ENCODE measurements at places on chromosomes 1 and 21.

DNA sequence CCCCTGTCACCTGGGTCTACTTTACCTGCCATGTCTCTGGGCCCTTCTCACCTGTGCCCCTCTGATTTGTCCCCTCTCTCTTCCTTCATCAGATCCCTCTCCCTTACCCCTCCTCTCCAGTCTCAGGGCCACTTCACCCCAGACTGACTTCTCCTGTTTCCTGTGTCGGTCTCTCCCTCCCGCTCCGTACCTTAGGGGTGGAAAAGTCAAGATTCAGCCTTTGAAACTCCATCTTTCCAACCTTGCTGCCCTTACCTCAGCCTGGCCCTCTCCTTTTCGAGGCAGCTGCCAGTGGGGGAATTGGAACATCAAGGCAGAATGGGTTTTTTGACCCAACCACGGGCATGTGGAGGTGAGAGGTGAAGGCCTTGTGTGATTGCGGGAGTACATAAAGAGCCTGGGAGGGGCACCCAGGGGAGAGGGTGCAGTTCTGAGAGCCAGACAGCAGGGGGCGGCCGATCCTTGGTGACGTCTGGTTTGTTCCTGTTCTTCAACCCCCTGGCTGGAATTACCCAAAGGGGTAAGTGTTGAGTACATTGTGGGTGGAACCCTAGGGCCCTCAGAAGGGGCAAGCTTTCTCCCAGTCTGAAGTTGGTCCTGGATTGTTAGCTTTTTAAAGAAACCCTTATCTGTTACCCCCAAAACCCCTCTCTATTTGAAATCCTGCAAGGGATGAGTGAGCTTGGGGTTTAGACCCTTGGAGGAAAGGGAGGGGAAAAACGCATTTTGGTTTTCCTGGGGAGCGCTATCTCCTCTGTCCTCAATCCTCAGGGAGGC lies 12.3 kb upstream of the DMBX1 start:
- DNase-seq, result peak; percentile 15

DNA sequence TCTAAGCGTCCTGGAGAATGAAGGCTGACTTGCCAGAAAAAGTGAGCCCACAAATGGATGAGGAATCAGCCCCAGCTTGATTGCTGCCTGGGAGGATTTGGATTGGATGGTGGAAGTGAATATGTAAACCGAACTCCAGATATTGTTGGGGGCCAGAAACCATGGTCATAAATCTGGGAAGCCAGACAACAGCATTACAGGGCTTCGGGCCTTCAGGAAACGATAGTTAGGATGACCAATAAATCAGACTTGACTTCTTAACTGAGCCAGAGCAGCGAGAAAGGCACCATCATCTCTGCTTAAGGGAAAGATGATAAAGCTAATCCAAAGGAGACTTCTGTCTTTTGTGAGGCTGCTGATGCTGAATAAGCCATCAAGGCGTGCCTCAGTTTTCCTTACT lies 26.6 kb downstream of the FAM78B start:
- no peak for DNase-seq

GRCh38 chr1:91897016-91897415 lies 11.1 kb upstream of the TGFBR3 start:
- no peak for DNase-seq

GRCh38 chr1:145985129-145985501 lies 11.3 kb downstream of the TXNIP start:
- DNase-seq, result no peak

DNA sequence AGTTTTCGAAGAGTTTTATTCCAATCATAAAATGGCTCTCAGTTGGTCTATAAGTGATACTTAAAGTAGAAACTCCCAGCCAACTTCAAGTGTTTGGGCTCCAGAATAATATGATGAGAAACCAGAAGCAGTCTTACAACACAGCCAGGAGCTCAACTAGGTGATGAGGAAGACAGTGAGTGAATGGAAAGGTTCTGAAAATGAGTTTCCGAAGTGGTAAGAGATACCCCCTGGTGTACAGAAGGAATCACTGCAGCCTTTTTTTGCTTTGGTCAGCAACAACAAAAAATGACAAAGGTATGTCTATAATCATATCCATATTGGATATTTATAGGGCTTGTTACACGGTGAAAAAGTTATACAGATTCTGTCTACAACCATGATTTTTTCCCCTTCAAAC lies 16.5 kb downstream of the KRTAP19-1 start:
- no peak for DNase-seq

DNA sequence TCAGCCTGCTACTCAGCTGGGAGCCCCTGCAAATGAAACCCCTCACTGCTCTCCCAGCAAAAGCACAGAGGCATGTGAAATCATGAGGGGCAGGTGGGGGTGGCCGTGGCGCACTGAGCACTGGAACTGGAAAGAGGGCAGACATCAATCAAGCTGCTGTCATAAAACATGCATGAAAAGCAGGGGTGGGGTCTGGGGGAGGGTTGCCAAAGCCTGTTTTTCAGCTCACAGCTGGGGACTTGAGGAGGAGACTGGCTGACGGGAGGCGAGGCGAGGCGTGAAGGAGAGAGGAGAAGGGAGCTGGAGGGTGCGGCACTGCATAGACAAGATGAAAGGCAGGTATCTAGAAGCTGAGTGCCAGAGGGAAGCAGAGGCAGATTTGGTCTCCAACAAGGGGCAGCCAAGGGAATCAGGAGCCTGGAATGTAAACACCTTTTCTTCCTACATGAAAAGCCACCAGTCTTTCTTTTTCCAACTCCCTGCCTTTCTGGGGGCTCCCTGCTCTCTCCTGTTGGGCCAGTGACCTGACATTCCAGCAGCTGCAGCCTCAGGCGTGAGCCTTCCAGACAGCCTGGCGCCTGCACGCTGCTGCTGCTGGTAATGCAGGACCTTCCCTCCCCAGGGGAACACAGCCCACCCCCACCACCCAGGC lies 87.0 kb downstream of the NMNAT2 start:
- no peak for DNase-seq

DNA sequence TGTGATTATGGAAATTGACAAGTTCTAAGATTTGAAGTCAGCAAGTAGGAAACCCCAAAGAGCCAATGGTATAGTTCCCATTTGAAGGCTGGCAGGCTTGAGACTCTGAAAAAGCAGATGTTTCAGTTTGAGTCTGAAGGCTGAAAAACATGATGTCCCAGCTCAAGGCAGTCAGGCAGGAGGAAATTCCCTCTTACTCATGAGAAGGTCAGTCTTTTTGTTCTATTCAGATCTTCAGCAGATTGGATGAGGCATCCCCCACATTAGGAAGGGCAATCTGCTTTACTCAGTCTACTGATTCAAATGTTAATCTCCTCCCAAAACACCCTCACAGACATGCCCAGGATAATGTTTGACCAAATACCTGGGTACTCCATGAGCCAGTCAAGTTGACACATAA lies 372.5 kb upstream of the ST6GALNAC5 start:
- no peak for DNase-seq

GRCh38 chr1:170494369-170494768 lies 37.6 kb upstream of the GORAB start:
- no peak for DNase-seq

- no peak for DNase-seq
These were observed 1.2 kb upstream of the CAPN2 start for GRCh38 chr1:223711173-223711572.

GRCh38 chr1:202645097-202645476 lies 65.2 kb downstream of the SYT2 start:
- DNase-seq, result no peak

- DNase-seq, result no peak
These were observed 131.9 kb upstream of the NFIA start for GRCh38 chr1:60950224-60951063.

- no peak for DNase-seq
These were observed 425.1 kb downstream of the SETD4 start for GRCh38 chr21:35635261-35635660.

DNA sequence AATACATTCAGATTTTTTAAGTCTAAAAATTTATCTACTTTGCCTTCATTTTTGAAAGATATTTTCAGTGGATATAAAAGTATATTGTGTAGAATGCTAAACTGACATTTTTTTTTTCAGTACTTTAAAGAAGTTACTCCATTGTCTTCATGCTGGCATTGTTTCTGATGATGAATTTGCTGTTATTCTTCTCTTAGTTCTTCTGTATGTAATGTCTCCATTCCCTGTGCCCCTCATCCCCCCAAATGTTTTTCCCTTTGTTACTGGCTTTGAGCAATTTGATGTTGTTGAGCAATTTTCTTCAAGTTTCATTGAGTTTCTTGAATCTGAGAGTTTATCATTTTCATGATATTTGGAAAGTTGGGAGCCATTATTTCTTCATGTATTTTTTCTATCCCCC lies 20.8 kb upstream of the VANGL1 start:
- no peak for DNase-seq

GRCh38 chr1:32448773-32449456 lies 16.0 kb upstream of the ZBTB8B start:
- DNase-seq, result no peak

- DNase-seq, result no peak
These were observed 70.0 kb downstream of the PRKAA2 start for GRCh38 chr1:56715156-56715555.

GRCh38 chr1:12177999-12178441 lies 11.2 kb downstream of the TNFRSF1B start:
- DNase-seq, result no peak

DNA sequence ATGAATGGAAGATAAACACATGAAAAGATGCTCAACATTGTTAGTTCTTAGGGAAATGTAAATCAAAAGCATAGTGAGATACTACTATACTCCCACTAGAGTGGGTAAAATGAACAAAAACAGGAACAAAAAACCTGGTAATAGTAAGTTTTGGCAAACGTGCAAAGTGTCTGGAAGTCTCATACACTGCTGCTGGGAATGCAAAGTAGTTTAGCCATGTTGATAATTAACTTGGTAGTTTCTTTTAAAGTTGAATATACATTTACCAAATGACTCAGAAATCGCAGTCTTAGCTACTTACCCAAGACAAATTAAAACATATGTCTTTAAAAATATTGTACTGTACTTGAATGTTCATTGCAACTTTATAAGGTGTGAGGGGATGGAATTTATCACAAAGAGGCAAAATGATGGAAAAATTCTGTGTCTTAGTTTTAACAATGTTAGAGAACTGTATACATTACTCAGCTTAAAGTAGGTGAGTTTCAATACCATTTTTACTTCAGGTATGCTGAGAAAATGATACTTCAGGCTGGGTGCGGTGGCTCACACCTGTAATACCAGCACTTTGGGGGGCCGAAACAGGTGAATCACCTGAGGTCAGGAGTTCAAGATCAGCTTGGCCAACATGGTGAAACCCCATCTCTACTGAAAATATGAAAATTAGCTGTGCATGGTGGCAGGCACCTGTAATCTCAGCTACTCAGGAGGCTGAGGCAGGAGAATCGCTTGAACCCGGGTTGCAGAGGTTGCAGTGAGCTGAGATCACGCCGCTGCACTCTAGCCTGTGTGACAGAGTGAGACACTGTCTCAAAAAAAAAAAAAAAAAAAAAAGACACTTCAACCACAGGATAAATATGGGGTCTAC lies 102.3 kb downstream of the PDE4B start:
- DNase-seq, result no peak

- no peak for DNase-seq
These were observed 262.6 kb downstream of the ATG4C start for GRCh38 chr1:63046539-63046938.

DNA sequence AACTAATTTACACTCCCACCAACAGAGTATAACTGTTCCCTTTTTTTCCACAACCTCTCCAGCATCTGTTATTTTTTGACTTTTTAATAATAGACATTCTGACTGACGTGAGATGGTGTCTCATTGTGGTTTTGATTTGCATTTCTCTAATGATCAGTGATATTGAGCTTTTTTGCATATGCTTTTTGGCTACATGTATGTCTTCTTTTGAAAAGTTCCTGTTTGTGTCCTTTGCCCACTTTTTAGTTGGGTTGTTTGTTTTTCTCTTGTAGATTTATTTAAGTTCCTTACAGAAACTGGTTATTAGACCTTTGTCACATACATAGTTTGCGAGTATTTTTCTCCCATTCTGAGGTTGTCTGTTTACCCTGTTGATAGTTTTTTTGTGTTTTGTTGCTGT lies 375.2 kb downstream of the MATN1 start:
- DNase-seq, result no peak

- DNase-seq, result no peak
These were observed 533.1 kb downstream of the KIF26B start for GRCh38 chr1:245687636-245688535.

DNA sequence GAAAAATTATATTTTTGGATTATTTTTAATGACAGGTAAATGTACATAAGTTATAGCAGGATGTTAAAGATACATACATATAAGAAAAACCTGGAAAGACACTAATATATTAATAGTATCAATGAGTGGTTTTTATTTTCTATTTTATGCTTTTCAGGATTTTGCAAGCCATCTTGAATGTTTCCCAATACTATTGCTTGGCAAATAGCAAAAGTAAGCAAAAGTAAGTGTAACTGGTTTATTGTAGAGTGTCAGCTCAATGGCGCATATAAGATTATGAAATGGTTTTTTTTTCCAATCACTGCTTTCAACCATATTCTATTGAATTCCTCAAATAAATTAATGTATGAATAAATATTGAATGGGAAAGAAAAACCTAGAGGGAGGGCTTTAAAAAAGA lies 36.4 kb downstream of the ZNF684 start:
- DNase-seq, result no peak

GRCh38 chr1:9428601-9429341 lies 110.5 kb upstream of the SLC25A33 start:
- DNase-seq, result peak; percentile 94

DNA sequence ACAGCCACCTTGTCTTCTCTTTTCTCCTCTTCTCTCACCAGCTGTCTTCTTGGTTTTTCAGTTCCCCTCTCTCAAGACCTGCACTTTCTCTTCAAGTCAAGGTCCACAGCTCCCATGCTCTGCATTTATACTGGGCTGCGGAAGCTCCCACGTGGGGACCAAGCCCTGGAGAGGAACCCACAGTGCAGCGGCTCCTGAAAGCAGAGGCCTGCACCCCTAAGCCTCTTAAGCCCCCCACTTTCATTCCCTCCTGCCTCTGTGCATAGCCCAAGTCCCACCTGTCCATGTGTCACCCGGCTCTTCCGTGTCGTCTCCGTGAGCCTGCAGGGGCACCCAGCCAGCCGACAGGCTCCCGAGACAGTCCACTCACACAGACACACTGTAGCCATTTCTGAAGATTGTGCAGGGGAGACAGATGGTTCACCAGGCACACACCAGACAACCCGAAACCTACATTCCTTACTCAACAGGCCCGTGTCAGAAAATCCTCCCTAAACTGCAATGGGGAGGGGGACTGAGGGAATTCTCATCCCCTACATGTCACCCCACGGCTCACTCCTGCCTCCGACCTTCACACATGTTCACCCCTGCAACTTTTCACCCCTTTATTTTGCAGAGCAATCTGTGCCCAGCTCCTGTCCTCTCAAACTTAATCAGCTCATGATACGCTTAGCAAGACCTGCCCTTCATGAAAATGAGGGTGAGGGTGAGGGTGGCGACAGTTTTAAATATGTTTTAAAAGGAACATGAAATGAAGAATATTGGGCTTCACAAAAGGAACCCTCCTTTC lies 6.3 kb downstream of the MX2 start:
- no peak for DNase-seq

GRCh38 chr1:116514708-116515525 lies 55.9 kb downstream of the CD58 start:
- DNase-seq, result no peak

DNA sequence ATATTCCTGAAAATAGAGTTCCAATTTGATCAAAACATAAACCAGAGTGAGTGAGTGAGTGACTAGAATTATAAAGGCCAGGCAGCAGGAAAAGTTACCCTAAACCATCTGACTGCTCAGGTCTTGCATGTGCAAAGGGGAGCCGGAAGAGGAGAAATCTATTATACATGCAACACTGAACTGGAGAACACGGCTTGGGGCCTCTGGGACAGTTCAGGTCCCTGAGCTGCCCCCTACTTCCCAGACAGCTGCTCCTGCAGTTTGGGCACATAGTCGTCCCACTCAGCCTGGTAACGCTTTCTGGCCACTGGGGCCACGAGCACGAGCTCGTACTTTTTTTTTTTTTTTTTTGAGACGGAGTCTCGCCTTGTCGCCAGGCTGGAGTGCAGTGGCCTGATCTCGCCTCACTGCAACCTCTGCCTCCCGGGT lies 40.1 kb downstream of the PTPRC start:
- DNase-seq, result no peak

Data from hypothalamus (tissue), 51 donors.